ENCODE measurements at places on chromosomes 5 and 9.

GRCh38 chr9:2420543-2420942 is 201.0 kb upstream of the VLDLR start:
- DNase-seq: no peak

GRCh38 chr5:15938961-15939360 is 240.6 kb downstream of the MARCHF11 start:
- DNase-seq: no peak

DNA sequence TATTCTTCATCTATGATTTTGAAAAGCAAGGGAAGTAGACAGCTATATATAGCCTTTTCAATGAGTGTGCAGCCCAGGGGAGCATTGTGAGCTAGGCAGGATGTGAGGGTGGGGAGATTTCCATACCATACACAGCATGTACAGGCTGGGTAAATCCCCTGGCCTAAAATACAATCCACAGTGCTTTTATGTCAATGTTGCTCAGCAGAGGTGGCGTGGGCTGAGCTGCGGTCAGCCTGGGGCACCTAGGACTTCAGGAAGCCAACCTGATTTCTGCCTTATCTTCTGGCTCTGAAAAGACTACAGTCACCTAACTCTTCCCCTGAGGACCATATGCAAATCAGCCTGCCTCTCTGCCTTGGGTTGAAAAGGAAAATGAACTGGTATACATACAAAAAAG is 6.3 kb upstream of the GARIN3 start:
- DNase-seq: no peak

GRCh38 chr5:158868546-158868945 is 231.2 kb downstream of the EBF1 start:
- DNase-seq: no peak

- no peak for DNase-seq
Observed at GRCh38 chr5:96636594-96636993, 25.6 kb upstream of the CAST start.

DNA sequence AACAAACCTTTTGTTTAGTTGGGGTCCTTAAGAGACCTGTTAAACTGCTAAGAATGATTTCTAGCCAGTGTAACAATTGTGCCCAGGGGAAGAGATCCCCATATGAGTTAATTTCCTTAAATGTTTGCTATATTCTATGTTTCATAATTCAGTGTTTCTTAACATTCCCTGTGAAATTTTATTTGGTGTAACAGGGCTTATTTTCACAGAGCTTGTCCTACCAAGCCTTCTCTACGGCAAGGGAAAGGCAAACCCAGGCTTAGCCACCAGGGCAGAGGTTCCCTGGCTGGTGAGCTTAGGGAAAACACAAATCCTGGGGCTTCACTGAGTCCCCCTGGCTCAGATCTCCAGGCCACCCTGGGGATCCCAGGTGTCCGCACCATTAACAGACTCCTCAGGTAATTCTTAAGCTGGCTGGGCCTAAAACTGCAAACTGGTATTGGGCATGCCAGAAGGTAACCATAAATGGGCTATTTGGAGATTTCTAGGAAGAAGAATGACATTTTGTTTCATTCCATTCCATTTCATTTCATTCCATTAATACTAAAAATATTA is 17.0 kb upstream of the LCP2 start:
- no peak for DNase-seq

GRCh38 chr9:110261632-110262031 is 5.3 kb upstream of the TXN start:
- DNase-seq: no peak

GRCh38 chr9:98208635-98209034 is 16.2 kb upstream of the CORO2A start:
- no peak for DNase-seq

GRCh38 chr9:95642189-95642588 is 125.4 kb upstream of the PTCH1 start:
- DNase-seq: no peak

DNA sequence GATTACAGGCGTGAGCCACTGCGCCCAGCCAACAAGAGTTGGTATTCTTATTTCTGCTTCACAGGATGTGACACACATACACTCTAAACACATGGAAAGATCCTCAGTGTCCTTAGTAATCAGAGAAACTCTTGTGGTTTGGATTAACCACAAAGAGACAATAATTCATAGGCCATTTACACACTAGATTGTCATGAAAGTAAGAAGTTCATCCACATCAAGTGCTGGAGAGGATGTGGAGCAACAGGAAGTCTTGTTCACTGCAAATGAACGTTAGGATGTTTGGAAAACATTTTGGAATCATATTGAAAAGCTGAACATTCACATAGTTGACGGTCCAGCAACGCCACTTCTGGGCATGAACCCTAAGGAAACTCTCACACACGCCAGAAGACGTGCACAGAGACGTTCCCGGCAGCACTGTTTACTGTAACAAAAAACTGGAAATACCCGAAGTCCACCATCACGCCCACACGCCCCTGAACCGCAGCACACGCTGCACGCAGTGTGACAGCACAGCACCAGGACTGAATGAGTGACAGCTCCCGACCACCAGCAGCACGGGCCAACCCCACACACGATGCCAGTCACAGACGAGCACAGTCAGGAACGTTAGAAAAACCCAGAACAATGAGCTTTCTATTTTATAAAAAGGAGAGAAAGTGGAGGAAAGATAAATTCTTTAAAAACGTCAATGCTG is 87.6 kb downstream of the COL23A1 start:
- DNase-seq: no peak

- DNase-seq: no peak
Observed at GRCh38 chr5:124706729-124707361, 39.6 kb downstream of the ZNF608 start.

DNA sequence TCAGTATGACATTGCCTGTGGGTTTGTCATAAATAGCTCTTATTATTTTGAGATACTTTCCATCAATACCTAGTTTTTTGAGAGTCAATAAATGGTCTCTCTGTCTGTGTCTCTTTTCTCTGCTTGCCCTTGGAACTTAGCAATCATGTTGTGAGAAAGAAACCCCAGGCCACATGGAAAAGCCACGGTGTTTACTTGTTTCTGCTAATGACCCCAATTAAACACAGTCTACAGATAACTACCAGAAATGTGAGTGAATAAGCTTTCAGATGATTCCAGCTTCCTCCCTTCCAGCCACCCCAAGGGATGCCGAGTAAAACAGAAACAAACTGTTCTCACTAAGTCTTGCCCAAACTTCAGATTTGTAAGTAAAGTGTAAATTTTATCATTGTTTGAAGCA is 584.9 kb downstream of the MAT2B start:
- no peak for DNase-seq

DNA sequence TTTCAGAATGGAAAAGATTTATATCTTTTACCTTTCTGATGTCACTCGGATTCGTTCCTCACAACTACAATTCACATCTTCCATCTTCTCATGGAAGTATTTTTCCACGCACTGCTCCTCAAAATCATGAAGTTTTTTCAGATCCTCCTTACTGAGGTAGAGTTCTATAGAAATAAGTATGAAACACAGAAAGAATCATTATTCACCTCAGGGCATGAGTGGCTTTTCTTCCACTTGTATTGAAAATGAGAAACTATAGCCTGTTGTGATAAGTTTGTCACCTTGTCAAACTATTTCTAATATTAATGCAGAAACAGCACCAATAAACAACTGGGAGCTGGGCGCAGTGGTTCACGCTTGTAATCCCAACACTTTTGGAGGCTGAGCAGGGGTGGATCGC is 116.0 kb downstream of the TRPM6 start:
- DNase-seq: no peak

GRCh38 chr5:64331597-64332277 is 166.1 kb downstream of the RNF180 start:
- no peak for DNase-seq

DNA sequence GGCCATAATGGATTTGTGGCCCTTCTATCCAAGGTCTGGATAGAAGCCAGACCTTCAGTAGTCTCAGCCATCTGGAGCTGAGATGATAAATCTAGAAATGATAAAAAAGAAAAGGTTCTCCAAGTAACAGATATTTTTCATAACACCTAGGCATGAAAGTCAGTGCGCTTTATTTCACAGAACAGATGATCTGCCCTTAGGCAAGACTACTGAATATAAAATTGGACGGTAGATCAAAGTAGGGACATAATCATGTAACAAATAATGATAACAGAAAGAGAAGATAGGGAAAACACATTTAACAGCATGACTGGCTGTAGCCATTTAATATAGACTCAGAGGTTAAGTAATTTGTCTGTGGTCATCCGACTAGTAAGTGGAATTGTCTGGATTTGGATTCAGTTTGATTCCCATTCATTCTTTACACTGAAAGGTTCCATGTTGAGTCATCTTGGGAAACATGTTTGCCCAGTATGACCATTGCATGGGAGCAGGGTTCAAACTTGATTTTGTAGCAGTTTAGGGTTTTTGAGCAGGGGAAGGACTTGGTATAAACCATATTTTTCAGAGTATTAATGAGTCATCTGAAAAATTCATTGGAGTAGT is 4.1 kb upstream of the CAVIN4 start:
- no peak for DNase-seq

DNA sequence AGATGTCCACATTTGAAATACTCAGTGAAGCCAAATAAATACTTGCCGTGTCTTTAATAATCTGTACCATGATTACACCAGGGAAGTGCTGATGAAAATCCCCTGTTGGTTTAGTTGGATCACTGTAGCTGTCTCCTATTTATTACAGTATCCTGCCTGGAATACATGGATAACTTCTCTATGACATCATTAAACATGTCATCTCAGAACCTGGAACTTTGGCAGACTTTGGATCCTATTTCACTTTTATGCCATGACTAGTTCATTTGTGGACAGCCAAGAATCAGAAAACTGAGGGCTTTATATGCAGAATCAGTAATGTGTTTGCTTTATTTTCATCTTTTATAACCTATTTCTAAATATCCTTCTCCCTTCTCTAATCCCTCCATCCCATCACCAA is at the start of gene TXNDC8:
Gene TXNDC8 (minus strand): TSS at position 137 of the 400 bp plus-strand sequence.
- no peak for DNase-seq

- peak; percentile 27 for DNase-seq
Observed at GRCh38 chr5:147223948-147224791, 10.7 kb upstream of the STK32A start.

- DNase-seq: no peak
Observed at GRCh38 chr9:7988644-7989280, 189.2 kb upstream of the DMAC1 start.

DNA sequence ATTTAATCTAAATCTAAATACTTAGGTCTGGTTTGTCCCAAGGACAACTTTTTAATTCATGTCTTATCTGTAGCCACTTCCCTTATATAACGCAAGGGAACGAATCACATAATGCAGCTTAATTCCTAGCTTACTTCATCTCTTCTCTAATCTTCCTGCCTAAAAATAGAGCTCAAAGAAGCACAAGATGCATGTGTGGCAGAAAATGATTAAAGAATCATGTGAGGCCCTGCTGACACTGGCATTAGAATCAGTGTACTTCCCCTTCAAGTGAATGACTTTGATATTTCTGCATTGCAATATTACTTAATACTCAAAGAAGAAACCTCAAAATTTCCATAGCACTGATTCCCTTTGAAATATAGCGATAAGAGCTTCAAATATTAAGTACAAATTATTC is 317.9 kb upstream of the FTMT start:
- DNase-seq: no peak

DNA sequence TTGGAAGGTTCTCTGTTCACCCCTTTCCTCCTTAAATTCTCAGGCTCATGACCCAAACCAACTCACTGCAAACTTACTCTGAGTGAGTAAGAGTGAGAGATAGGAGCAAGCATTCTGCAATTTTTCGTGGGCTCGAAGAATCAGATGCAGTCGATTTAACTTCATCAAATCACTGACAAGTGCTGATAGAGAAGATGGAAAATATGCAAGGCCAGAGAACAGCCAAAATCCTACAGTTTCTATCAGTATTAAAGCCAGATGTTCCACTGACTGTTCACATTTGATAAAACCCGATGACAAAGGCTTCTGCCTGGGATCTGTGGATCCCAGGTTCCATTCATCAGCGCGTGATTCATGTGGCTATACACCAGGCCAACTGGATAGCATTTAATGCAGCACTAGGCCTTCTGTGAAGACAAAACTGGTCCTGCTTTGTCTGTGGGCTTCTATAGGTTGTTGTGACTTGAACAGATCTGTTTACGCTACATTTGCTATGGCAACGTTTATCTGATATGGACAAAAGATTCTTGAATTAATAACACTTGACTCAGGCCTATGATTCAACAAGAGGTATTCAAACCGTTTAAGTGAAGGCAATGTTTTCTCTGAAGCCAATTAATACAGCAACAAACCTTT is 251.2 kb downstream of the NFIB start:
- no peak for DNase-seq

GRCh38 chr9:18358325-18358724 is 115.6 kb upstream of the ADAMTSL1 start:
- no peak for DNase-seq

DNA sequence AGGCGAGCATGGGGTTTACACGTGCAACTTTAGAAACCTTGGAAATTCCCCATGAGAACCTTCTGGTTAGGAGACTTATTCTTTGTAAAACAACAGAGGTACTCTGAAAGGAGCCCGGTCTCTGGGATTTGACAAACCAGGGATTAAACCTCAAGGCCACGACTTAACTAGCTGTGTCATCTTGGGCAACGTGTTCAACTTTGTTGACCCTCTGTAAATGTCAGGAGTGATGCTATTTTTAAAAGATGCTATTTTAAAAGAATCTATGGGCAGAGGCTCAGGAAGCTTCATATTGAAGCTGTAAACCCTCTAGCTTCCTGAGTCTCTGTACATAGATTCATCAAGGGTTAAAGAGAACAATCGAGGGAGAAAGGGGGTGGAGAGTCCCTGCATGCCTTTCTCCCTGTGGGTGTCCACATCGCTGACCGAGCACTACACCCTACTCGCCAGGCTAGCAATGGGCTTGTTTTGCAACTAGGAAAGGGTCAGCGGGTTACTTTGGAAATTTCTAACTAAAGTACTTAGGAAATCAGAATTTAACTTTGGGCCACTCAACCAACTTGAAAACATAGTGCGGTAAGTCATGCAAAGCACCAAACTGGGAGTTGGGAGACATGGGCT is 2.1 kb downstream of the SLC36A2 start:
- DNase-seq: no peak

- no peak for DNase-seq
Observed at GRCh38 chr9:104725014-104725413, 22.5 kb upstream of the NIPSNAP3A start.

- no peak for DNase-seq
Observed at GRCh38 chr9:79471580-79472543, 99.9 kb upstream of the TLE4 start.

GRCh38 chr9:22102146-22103053 is 93.3 kb upstream of the CDKN2B start:
- no peak for DNase-seq

- DNase-seq: no peak
Observed at GRCh38 chr9:76703270-76703669, 61.0 kb upstream of the PCA3 start.

- DNase-seq: no peak
Observed at GRCh38 chr5:22242532-22242931, 610.6 kb downstream of the CDH12 start.

GRCh38 chr9:97406620-97407177 is 5.2 kb upstream of the TDRD7 start:
- DNase-seq: no peak

GRCh38 chr5:171459839-171460238 is 40.4 kb downstream of the FGF18 start:
- DNase-seq: no peak
